ENCODE measurements at places on chromosomes 2 and 18. TPM values are rescaled to one million over a fixed set of nuclear protein-coding genes. Genes with fewer than 3 reads are reported as not detected.

IL1R2 gene
- 0.39 TPM for total RNA-seq

TWIST2 gene
- total RNA-seq, result 113 TPM

SPDYA gene
- 0.59 TPM for total RNA-seq

FMNL2 gene
- total RNA-seq, result 83.5 TPM

IL36RN gene
- total RNA-seq, result not detected

NR4A2 gene
- 0.39 TPM for total RNA-seq

RFX8 gene
- total RNA-seq, result 46.7 TPM

WNT10A gene
- total RNA-seq, result not detected

MC4R gene
- not detected for total RNA-seq

EFHD1 gene
- not detected for total RNA-seq

RGPD3 gene
- total RNA-seq, result under 0.01 TPM

All from subcutaneous preadipocyte (primary cell).